ENCODE measurements at places on chromosomes 4 and X. TPM values are rescaled to one million over a fixed set of nuclear protein-coding genes. Genes with fewer than 3 reads are reported as not detected.

TIGD4 gene
- 0.36 TPM for total RNA-seq

SPP1 gene
- 6.7 TPM for total RNA-seq

RASGEF1B gene
- 14.7 TPM for total RNA-seq

DNAJB14 gene
- 82.5 TPM for total RNA-seq

MAGEC2 gene
- not detected for total RNA-seq

SPATA18 gene
- total RNA-seq = 0.44 TPM

TASL gene
- 1.7 TPM for total RNA-seq

CSAG1 gene
- not detected for total RNA-seq

DNA sequence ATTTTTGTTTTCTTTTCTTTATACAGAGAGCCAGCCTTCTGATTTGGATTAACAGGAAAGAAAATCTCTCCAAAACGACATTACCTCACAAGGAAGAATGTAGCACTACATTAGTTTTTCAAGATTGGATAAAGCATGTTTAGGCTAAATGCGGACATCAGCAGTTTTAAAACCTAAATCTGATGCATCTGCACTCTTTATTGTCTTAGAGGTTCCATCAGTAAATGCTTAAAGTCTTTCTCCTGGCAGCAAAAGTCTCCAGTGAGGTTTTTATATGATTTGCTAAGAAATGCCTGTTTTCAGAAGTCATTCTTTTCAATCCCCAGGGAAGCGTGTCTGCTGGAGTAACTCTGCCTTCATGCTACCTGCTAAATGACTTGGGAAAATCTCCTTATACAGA is 912.9 kb upstream of the INTU start:
- DNase-seq = no peak

DNA sequence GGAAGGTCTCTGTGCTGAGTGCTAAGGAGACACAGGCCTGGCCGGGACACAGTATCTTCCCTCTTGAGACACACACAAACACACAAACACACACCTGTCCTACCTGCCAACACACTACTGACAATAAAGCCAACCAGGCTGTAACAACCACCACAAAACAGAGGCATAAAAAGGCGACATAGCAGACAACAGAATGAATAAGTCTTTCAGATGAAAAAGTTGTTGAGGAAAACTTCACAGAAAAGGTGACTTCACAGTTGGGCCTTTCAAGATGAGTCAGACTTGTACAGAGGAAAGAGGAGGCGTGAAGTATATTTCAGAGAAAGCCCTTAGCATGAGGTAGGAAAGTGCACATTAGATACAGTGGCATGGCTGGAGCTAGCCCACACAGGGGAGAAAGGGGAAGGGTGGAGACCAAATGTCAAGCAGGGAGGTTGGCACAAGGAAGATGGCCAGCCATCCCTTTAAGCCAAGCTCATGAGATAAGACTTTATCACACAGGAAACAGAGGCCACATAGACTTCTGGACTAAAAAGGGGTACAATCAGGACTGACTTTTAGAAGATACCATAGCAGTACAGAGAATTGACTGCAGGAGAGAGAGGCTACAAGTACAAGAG is 54.0 kb downstream of the SLC9A7 start:
- DNase-seq = no peak

DNA sequence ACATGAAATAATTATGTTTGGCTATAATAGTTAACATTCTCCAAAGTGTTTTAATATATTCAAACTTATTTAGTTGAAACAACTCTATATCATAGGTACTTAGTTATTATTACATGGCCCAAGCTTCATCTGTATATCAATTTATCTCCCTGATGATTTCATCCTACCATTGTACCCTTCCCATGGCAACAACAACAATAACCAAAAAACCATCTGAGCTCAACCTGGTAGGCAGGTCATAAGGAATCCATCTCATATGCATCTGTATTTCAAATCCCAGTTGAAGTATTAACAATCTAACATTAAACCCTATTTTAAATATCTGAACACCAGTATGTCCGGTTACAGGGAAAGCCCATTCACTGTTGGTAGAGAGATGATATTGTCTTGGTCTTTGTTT is 33.1 kb upstream of the SLC7A11 start:
- DNase-seq = no peak

GRCh38 chr4:156608651-156609050 is 362.9 kb downstream of the PDGFC start:
- no peak for DNase-seq

DNA sequence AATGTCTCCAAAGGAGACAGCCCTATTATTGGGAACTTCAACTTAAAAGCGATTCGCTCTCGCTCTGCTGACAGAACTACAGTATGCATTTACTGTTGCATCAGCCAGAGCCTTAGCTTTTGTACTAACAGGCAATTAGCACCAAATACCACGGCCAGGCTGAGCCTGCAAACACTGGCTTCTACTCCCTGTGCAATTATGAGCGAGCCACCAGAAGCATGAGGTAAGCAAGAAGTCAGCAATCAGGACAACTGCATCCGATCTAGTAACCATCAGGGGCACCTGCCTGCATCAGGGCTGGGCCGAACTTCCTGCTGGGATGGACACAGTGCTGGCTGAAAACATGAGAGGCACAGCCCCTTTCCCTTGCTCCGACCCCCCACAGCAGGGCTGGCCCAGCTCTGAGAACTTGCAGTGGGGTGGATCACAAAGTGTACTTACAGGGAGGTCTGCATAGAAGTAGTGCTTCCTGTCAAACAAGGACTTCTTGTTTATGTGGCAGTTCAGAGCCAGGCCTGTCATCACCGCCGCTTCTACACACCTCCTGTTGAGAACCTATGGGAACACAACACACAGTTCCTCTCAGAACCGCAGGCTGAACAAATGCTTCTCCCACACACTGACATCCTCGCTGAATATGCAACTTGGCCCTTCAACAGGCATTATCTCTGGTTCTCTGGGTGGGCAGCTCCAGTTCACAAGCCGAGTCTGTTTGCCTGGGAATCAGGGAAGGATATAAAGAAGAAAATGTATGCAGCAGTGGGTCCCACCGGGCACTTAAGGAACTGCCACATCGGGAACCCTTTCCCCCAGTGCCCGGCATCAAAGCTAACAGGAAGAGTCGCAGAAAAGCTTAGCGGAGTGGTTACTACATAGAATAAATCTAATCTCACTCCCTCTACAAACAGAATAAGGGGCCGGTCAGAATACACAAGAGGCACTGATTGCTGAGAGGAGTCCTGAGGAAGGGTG is 41.5 kb downstream of the GATB start:
- DNase-seq = no peak

- DNase-seq = no peak
Observed at GRCh38 chr4:79258614-79259176, 67.2 kb downstream of the NAA11 start.

GRCh38 chr4:41866799-41867677 is 68.2 kb upstream of the TMEM33 start:
- no peak for DNase-seq

GRCh38 chrX:68698942-68699341 is 51.5 kb downstream of the STARD8 start:
- no peak for DNase-seq

GRCh38 chr4:21890231-21890630 is 58.3 kb downstream of the KCNIP4 start:
- DNase-seq = no peak

- DNase-seq = no peak
Observed at GRCh38 chr4:82839624-82840023, 41.0 kb upstream of the SCD5 start.

- DNase-seq = no peak
Observed at GRCh38 chr4:76767983-76768382, 130.0 kb downstream of the SOWAHB start.

DNA sequence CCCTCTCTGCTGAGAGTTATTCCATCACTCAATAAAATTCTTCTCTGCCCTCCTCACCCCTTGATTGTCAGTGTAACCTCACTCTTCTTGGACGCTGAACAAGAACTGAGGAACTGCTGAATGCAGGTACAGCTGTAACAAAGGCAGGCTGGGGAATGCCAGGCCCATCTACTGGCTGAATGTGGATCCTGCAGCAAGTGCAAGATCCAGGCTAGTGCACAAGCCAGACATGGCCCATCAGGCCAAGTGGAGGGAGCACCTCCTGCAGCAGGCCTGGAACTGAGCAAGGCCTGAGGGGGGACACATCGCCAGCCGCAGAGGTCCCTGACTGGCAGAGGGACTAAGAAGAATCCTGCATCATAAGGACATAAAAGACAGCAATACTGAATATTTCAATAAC is 411.8 kb upstream of the PCDH10 start:
- DNase-seq = no peak

DNA sequence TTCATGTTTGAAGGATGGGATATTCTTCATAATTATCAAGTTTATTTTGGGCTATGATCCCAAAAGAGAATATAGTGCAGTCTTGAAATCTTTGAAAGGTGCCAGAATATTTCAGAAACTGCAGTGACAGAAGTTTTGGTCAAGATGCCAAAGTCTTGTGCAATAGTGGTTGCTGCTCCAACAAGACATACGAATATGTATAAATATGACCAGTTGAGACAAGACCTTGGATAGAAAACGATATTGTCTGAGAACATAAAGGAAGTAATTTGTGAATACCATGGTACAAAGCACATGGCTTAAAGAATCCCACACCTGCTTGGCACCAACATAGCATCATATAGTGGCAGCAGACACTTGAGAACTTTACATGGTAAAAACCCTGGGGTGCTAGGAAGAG is 48.6 kb upstream of the AMELX start:
- DNase-seq = no peak

DNA sequence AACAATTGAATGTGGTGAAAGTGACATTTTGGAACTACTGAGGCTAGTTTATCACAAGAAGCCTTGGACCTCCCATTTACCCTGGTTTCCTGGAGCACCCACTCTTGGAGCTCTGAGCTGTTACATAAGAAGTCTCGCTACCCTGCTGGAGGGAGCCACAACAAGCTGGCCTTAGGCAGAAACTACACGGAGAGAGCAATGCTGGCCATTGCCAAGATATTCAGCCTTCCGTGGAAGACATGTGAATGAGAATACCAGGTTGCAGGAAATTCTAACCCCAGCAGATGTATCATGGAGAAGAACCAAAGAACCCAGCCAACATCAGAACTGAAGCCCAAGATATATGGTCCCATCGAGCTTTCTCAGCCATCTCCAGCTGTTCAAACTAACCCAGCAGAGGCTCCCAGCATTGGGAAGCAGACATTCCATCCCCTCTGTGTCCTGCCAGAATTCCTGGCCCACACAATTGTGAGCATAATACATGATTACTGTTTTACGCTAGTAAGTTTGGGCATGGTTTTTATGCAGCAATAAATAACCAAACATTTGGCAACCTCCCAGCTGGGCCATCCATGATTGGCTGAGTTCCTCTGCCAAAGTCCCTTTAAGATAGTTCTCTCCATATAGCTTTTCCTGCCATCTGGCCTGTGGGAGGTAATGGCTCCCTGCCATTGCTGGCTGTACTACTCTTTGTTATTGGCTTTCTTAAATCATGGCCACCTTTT is 17.9 kb upstream of the PDE5A start:
- no peak for DNase-seq

DNA sequence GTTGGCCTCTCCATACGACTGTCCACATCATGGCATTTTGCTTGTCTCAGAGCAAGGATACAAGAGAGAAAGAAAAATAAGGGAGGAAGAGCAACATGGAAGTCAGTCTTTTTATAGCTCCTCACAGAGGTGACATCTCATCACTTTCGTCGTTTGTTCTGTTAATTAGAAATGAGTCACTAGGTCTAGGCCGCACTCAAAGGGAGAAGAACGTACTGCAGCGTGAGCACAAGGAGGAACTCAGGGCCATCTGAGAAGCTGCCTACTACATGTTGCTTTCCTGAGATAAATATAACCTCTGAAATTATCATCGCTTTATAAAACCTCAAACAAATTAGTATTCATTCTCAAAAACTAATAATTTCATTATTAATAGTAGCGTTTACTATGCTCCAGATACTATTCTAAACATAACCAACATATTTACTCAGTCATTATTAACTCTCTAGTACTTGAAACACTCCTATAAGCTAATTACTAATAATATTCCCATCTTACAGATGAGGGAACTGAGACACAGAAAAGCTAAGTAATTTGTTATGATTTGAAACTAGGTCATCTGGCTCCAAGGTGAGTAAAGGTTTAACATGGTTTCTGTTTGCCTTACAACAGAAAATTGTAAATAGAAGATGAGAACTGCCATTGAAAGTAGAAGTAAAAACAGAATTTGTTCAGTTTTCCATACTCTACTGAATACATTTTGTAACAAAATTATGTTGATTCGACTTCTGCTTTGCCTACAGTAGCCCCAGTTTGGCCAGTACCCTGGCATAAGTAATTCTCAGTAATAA is 213.2 kb upstream of the UGT8 start:
- no peak for DNase-seq

DNA sequence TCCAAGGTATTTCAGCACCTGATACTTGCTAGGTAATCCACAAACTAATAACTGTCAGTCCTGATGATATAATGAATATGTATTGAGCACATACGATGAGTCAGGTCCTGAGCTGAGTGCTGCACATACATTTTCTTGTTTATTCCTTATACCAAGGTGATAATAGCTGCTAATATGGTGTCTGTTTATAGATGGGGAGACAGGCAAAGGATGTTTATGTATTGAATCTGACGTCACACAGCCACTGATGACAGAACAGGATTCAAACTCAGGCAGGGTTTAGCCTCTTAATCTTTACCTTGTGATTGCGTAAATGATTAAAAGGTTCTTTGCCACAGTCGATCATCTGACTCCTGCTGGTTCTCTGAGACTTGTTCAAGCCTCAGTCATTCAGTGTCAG is 609.9 kb upstream of the CPEB2 start:
- no peak for DNase-seq

DNA sequence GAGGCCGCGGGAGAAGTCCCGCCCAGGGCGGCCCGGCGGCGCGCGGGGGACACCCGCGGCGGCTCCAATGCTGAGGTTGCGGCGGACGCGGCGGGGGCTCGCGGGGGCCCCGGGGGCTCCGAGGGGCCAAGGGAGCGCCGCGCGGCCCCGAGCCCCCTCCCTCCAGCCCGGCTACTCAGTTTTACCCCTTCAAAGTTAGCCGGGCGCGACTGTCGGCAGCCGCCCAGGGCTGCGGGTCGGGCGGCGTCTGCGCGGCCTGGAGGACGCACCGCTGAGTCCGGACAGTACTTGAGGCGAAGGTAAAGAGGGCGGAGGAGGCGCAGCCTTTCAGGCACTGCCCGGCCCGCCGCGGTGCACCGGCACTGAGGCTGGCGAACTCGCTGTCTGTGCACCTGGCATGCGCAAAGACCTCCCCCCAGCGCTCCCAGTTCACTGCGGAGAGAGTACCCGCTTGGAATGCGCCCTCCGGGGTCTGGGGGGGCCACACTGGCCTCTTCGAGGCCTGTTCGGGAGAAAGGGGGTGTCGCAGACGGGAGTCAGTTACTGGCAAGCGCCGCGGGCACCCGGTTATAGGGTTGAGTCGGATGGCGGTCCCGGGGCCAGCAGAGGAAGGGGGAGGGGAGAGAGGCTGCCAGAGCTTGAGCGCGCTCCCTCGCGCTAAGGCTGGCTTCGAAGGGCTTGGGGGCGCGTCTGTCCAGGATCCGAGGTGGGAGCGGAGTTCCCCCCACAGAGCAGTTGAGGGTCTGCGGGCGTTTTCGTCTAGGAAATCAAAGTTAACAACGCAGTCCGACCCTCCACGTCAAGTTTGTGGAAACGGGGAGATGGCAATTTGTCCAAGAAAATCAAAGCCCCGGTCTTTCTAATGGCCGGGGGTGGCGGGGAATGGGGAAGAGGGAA is 1.1 kb downstream of the PCDH19 start:
- DNase-seq = no peak

All from naive thymus-derived CD8-positive, alpha-beta T cell (primary cell).